Stimulated activated CD8-positive, alpha-beta memory T cell treated with anti-CD3 and anti-CD28 coated beads, Interleukin-4, amount 100 ng/mL, for 4 hours (primary cell): ENCODE measurements at places on chromosomes 11 and 22.

DNA sequence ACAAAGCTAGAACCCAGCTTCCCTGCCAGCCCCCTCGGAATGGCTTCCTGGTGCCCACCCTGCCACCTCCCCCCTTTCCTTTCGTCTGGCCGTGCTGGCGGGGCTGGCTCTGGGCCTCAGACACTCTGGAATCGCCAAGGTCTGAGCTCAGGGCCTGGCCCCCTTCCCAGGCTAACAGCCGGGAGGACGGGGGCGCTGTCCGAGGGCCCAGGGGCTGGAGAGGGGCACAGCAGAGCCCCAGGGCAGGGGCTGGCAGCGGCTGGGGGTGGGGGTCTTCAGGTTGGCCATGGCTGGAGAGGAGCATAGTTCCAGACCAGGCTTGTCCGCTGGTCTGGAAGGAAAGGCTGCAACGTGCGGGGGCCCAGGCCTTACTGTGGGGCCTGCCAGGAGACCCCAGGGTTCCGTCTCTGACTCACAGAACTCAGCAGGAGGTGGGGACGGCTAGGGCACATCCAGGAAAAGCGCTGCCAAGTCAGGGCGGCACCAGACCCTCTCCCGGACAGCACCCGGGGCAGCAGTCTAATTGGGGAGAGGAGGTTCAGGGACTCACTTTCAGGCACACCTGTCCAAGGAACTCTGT, 861 bp upstream of the LTBP3 start:
- DNase-seq: no peak

GRCh38 chr11:2567026-2567671, 122.3 kb downstream of the KCNQ1 start:
- DNase-seq: no peak

DNA sequence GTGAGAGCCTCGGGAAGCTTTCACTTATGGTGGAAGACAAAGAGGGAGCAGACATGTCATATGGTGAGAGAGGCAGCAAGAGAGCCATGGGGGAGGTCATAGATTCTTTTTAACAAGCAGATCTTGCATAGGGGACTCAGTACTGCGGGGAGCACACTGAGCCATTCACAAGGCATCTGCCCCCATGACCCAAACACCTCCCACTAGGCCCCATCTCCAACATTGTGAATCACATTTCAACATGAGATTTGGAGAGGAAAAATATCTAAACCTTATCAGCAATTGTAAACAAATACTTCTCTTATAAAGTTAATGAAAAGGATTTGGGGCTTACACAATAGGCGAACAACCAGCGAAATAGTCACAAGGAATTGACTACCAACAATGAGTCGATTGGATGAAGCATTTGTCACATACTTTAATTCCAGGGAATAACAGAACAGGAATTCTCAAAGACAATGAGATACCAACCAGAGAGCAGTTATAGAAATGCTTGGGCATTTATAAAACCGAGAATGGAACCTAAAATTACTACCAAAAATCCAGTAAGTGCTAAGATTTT, 7.3 kb downstream of the DDI1 start:
- DNase-seq: no peak

DNA sequence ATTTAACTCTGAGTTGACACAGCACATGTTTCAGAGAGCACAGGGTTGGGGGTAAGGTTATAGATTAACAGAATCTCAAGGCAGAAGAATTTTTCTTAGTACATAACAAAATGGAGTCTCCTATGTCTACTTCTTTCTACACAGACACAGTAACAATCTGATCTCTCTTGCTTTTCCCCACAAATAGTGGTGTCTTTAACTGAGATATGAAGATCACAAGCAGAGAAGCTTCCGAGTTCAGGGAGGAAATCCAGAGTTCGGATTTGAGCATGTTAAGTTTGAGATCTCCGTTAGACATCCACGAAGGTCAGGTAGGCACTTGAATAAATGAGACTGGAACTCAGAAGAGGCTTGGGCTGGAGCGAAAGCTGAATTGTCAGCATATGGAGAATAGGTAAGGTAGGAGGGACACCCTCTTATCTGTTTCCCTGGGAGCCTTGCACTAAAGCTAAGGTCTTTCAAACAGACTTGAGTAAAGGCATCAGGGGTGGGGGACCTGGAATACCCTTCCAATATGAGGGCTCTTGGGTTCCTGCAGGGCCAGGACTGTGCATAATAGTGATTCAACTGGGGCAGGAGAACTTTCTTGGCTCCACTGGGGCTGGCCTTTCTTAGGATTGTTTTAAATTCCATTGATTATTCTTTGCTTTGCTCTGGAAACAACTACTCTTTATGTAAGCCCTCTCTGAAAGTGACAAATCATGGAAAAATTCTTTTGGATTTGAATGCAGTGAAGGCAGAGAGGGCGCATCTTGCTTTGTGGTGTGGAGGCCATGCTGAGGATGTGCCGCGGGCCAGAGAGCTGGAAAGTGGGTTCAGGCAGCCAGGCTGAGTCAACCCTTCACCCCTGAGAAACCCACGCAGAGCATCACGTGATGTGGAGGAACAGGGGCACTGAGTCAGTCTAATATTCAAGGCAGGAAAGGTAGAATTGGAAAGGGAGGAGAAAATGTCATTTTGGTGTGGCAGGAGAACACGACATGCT, 62.7 kb upstream of the AMPD3 start:
- DNase-seq: no peak

- no peak for DNase-seq
Measured at GRCh38 chr11:112128483-112129121, 35.3 kb downstream of the IL18 start.

DNA sequence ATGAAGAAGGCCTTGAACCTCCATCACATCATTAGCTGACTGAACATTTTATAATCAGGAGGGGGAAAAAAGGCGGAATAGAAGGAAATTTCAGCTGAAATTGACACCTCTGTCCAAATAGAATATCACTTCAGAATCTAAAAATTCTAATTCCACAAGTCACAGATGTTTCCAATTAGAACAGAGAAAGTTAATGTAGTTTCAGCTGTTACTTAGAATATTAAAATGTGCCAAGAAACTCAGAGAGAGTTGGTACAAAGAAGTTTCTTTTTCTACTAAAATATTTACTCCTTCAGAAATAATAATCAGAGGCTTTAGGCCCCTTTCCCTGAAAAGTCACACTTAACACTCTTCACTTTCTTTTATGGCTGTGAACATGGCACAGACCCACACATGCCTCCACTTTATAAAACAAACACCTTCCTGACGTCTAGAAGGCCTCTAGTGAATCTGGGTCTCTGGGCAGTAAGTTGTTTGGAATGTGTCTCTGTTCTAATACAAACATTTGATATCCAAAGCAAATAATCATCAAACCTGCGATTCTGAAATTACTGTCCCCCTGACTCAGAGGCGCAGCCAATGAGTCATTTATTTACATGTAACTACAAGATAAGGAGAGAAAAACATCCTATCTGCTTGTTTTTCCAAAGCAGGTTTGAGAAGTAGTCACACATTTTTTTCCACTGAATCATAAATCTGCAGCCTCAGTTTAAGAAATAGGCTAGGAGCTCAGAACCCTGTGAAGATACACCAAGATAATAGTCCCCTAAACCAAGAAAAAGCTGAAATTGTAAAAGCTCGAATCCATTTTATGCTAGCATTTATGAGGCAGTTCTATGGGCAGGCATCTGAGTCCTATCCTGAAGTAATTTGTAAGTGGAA, 148.4 kb downstream of the ME3 start:
- no peak for DNase-seq

- no peak for DNase-seq
Measured at GRCh38 chr11:121099885-121100284, 1.2 kb upstream of the TECTA start.

DNA sequence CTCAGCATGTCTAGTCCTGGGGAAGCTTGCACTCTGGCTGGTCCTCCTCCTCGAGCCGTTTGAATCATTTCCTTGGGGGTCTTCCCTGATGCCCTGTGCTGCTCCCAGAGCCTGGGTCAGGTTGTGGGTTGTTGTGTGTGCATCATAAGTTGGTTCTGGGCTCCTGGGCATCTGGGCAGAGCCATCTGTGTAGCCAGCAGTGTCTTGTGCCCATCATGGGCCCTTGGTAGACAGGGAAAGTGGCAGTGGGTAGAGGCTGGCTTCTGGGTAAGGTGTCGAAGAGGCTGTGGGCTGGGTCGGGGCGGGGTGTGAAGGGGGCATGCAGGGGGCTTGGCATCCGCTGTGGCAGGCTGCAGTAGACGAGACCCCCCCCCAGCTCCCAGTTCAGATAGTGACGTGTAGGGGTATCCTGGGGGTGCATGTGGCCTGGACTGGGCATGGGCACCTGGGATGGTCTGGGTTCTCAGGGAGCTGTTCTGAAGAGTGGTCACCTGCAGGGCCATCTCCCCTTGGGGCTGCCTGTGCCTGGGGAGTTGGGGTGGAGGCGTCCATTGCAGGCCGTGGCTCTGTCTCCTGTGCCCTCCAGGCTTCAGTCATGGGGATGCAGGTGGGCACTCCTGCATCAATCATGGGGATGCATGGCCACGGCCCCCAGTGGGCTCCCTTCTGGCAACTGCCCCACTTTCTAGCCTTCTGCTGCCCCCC, 7.2 kb upstream of the TRMT2A start:
- no peak for DNase-seq

GRCh38 chr11:27425814-27426213, 46.8 kb downstream of the LGR4 start:
- no peak for DNase-seq

DNA sequence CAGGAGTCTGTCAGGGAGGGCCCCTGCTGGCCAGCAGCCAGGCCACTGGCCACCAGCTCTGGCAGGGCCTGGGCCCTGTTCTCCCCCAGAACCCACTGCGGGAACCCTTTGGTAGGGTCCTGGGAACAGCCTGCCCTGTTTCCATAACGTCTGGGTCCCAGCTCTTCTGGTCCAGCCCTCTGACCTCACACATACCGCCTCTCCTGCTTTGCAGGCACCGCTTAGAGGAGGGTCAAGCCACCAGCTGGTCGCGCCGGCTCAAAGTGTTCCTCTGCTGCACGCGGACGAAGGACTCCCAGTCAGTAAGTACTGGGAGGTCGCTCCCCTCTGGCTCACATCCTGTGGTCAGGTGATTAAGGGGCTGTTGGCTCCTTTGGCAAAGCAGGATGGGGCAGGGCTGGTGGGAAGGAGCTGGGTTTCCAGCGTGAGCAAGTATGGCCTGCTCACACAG, 26.6 kb upstream of the MYRF start:
- DNase-seq: no peak

DNA sequence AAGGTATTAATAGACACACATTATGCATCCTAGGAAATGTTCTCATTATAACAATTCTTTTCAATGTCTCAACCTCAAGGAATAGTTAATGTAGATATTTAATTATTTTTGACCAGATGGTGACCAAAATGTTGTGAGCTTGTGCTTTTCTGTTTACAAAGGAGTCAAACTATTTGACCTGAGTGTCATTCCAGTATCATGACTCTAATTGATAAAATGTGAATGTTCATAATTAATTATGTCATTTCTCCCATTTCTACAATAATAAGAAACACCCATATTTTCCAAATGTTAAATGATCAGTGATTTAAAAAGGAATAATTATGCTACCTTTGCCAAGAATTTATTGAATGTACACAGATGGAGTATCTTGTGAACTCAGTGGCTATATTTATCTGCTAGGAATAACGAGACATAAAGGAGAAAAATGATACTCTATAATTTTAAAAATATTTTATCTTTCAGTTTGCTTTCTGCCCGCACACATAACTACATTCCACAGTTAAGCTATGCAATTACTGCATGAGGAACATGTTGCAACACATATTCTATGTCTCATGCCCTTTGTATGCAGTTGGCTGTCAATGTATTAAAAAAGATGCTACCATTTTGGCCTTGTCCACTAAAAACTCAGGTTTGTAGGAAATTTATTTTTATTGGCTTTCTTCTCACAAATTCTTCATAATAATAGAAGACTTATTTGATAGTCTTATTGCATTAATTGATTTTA, 376.7 kb upstream of the CCDC179 start:
- no peak for DNase-seq

- no peak for DNase-seq
Measured at GRCh38 chr22:30717331-30717921, 22.8 kb downstream of the OSBP2 start.

- no peak for DNase-seq
Measured at GRCh38 chr11:121105481-121106195, 4.6 kb downstream of the TECTA start.

DNA sequence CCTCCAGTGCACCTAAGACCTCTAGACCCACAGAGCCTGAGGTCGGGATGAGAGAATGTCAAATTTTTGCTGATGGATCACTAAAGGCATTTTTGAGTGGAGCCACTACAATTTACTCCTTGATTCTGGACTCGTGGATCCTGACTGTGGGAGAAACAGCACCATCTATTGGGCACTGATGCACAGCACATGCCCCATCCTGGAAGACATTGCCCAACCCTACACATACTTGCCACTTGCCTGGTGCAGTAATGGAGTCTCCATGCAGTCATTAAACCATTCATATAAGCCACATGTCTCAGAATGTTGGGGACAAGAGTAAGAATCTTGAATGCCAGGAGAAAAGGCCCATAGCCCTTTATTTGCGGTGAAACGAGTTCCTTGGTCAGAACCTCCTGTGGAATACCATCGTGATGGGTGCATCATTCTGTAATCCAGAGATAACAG, 103.9 kb downstream of the GGTLC2 start:
- no peak for DNase-seq

DNA sequence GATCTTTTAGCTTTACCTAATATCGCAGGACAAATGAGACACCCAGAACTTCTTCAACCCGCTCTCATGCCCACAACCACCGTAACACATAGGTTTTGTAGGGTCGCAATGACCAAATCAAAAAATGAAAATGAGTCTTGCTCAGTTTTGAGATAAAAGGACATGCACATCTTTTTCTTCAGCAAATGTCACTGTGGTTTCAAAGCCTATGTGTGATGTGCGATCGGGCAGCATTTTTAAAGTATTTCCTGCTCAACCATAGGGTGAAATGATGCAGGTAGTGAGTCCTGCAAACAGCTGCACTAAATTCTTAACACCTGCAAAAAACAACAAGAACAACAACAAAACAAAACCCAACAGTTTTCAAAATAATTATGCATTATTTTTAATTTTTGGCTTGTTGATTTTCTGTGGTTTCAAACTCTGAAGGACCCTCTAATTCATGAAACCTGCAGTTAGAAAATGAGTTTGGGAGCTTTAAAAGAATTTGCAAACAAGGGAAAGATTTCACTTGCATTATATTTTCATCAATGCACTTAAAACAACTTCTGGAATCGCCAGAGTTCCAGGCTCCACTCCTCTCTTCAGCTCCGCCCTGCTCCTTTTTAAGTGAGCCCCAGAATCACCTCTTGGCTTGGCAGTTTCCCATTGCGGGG, 79.4 kb downstream of the PRR5L start:
- DNase-seq: no peak

DNA sequence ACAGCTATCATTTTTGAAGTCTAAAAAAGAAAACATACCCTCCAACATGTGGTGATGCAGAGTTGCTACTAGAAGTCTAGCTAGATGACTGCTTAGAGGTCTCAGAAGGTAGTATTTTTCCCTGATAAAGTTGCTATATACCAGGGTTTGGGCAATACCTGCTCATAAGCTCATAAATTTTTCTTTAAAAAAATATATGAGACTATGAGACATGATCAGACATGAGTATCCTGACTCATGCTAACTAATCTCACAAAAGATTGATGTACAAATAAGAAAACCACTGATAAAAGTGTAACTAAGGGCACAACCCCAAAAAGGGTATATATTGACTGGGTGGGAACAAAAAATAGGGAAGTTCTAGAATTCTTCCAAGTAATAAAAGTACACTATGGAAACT, 740.9 kb downstream of the METTL15 start:
- no peak for DNase-seq
